ENCODE measurements at places on chromosomes 5 and 9.

DNA sequence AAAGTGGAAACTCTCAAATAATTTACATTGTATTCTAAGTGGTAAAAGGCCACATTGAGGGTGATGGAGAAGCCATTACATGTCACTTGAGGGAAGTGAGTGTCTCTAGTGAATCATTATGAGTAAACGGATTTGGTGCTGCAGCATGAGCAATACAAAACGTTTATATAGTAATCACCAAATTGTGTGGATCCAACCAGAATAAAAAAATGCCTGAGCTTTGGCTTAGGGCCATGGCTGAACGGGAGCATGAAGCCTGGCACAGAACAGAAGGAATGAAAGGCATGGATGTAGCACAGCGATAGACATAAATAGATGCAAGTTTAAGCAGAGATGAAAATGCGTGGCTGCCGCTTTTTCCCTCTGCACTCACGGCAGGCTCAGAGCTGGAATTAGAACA lies 58.3 kb downstream of the PTTG1 start:
- no peak for DNase-seq

- no peak for DNase-seq
Measured at GRCh38 chr5:78621291-78621738, 27.3 kb downstream of the LHFPL2 start.

GRCh38 chr5:36713541-36713940 lies 107.1 kb downstream of the SLC1A3 start:
- no peak for DNase-seq

GRCh38 chr5:55438998-55439397 lies 95.8 kb downstream of the PLPP1 start:
- DNase-seq, result no peak

DNA sequence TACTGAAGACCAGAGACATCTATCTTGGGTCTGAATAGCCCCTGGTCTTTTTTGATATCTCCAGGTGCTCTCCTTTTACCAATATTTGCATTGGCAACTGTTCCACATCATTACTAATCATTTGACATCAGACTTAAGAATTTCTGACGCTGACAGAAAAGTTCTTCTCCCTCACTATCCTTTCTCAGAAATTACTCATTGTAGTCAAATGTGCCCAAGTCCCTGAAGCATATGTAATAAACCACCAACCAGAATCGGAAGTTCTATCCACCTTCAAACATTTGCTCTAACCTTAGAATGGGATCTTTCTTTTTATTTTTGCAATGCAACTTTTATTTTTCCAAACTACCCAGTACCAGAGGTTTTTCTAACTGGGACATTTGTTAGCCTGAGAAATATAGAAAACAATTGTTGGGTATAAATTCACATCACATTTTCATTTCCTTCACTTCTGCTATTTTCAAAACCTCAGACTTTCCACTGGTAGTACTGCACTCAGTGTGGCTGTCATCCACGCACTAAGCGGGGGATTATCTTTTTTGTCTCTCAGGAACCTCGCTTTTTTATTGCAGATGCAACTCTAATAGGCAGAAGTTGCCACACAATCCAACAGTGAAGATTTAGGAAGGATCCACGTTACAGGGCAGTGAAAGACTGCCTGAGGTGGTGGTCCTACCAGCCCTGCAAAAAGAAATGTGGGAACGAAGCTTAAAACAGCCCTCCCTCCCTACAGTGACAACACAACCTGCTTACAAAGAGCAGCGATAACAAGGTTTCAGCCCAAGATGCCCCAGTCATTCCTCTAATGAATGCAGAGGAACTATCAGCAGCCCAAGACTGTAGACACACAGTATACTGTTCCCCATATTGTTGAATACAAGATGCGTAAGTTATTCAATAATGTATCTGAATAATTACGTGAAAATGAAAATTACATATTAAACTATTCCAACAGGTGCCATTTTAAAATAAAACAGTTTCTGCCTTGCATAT lies 201.2 kb downstream of the EBF1 start:
- DNase-seq, result no peak

- no peak for DNase-seq
Measured at GRCh38 chr9:78044189-78044588, 12.6 kb upstream of the GNAQ start.

DNA sequence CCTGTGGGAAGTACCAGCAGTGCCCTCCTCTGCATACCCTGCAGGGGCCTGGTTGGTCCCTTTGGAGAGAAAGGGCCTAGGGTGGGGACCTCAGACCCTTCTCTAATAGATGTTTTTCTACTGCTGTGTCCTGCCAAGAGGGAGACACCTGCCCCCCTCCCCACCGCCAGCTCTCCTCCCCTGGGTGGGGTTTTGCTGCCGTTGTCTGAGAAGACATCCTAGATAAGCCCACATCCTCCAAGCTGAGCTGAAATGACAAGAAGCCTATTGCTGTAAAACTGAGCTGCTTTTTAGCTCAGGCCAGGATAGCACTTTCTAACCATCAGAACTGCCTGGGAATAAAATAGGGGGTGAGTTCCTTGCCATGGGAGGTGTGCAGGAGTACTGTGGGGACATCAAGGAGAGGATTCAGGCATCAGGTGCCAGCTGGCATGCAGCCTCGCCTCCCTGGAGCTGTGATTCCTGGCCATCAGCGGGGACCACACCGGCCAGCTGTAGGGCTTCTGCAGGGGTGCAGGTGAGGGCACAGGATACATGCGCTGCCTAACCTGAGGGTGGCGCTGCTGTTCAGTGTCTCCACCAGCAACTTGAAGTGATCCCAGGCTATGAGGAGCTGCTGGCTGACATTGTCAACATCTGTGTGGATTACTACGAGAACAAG lies 37.9 kb downstream of the CYFIP2 start:
- DNase-seq, result peak; percentile 60

GRCh38 chr9:33288828-33289483 lies 1.4 kb upstream of the NFX1 start:
- no peak for DNase-seq

- DNase-seq, result peak; percentile 7
Measured at GRCh38 chr9:33850677-33851076, 33.7 kb downstream of the UBE2R2 start.

Data from CD4-positive, alpha-beta T cell treated with Interleukin-21 for 1 hour (primary cell).